Activated CD8-positive, alpha-beta memory T cell treated with anti-CD3 and anti-CD28 coated beads for 4 hours (primary cell): ENCODE measurements at places on chromosomes 16 and 17.

DNA sequence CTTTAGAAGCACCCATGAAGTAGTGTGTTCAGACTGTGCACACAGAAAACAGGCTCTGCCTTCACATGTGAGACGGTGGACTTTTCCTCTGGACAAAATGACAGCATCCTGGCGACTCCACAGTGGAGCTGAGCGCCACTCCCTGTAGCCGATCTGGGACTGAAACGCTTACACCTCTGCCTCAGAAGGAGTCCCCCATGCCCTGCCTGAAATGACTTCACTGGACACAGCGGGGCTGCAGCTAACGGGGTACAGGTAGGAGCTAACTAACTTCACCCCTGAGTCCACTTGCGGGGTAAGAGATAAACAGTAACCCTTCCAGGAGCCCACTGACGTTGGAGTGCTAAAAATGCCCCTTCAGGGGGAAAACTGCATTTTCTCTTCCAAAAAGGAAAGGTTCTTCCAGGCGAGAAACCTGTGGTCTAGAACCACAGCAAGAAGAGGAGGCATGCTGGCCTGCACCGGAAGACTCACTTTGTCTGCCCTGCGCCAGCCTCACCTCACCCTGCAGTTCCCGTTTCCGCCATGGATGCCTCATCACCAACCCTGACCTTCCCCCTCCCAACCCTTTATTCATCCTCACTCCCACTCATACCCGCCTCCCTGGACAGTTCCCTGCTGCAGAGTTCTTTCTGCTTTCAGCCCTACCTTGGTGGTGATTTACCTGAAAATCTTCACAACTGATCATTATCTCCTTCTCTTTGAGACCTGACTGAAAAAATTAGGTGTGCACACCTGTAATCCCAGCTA is 19.4 kb upstream of the ENDOV start:
- no peak for DNase-seq

- DNase-seq, result no peak
Observed at GRCh38 chr17:82775001-82775823, 23.3 kb downstream of the TBCD start.

DNA sequence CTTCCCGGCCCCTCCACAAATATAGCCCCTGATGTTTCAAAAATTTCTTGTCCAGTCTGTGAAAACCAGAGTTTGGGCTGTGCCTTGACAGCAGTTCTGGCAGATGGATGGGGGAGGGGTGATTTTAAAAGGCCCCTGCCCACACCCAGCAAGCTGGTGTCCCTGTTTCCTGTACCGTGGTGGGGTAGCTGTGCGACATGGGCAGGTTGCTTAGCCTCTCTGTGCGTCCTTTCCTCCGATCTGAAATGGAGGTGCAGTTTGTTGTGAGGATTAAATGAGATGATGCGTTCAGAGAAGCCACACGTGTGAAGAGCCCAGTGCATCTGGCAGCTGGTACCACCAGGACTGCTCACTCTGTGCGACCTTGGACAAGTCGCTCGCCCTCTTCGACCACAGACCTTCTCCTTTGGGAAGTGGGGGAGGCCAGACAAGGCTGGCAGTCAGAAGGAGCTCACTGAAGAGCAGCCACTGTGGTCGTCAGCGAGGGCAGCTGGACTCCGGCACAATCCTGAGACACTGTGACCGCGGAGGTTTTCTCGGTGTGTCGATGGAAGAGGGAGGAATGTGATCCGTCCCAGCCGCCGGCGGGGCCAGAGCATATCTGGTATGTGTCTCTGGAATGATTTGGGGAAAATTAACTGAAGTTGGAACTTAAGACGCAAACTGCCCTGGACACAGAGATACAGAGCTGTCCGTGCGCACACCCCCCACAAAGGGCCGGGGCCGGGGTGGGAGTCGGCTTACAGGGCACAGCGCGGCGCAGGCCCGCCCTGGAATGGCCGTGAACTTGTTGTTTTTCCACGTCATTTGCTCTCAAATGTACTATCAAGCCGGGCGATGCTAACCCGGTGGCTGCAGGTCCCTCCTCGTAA is 721 bp upstream of the WFIKKN2 start:
- no peak for DNase-seq

GRCh38 chr17:27407916-27408864 is 48.1 kb upstream of the KSR1 start:
- no peak for DNase-seq

- DNase-seq, result no peak
Observed at GRCh38 chr16:17129971-17130370, 340.8 kb downstream of the XYLT1 start.

DNA sequence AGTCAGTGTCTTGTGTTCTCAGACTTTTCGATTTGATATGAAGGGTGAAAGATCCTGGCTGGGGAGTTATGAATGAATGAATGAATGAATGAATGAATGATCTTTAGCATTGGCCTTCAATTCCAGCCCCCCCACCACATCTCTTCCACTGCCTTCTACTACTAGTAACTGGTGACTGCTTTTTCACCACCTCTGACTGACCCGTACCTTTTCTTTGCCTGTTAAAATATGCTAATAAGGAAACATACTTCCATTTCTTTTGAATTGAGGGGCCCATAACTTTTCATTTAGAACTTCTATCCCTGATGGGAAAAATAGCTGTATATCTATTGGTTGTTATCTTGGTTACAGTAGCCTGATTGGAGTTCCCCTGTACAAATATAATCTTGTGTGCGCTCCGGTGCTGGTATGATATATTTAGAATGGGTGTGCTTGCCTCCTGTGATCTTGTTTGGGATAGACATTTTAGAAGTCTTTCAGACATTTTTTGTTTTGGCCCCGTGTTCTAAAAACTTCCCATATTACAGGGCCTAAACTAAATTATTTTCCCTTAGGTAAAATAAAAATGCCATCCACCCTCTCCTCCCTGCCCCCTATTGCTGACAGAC is 3.4 kb downstream of the LYRM1 start:
- DNase-seq, result no peak

GRCh38 chr16:63200940-63201339 is 1164.7 kb upstream of the CDH8 start:
- DNase-seq, result no peak

GRCh38 chr16:89155851-89156739 is 15.5 kb upstream of the CDH15 start:
- no peak for DNase-seq

GRCh38 chr17:8707332-8708024 is 37.2 kb downstream of the CCDC42 start:
- DNase-seq, result no peak

GRCh38 chr16:2023092-2024031 is 3.3 kb upstream of the NHERF2 start:
- peak; percentile 84 for DNase-seq

DNA sequence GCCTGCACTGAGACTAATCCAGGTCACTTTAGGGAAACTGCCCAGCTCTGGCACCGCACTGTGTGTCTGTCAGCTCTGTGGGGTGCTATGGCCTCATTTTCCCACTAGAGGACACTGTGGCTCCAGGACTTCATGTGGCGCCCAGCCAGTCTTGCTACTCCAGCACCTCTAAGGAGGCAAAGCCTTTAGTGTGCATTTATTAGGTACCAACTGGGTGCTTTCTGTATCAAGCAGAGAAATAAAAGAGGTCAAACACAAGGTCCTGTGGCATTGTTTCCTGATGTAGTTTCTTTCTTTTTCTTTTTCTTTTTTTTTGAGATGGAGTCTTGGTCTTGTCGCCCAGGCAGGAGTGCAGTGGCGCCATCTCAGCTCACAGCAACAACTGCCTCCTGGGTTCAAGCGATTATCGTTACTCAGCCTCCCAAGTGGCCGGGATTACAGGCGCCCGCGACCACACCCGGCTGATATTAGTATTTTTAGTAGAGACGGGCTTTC is 12.5 kb upstream of the RHBDL3 start:
- DNase-seq, result peak; percentile 25

GRCh38 chr17:61152898-61153297 is 246.7 kb upstream of the TBX2 start:
- DNase-seq, result no peak

DNA sequence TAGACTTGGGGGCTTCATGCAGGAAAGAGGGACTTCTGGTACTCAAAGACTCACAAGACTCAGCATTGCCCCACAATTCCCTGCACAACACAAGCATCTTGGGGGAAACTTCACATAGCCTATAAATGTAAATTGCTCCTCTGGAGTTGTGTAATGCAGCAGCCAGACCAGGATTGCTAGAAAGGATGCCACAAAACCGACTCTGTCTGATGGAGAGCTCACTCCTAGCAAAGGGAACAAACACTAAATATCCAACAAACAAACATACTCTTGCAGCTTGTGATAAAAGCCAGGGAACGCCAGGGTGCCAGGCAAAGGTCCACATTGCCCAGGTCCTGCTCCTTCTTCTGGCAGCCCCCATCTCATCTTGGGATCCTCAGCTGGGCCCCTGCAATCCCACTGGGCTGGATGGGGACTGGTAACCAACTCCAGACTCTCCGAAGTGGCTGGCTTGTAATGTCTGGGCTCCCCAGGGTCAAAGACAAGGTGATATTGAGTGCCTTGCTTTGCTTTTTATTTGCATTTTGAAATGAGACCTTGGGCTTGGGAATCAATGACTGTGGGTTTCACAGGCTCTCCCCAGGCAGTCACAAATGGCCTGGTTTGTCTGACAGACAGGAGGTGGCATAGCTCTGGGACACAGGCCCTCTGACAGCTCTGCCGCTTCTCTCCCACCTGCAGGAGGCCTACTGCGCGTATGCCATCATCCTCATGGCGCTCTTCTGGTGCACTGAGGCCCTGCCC is 15.3 kb downstream of the SLC13A2 start:
- no peak for DNase-seq

- no peak for DNase-seq
Observed at GRCh38 chr17:27945953-27946352, 52.8 kb upstream of the LYRM9 start.

DNA sequence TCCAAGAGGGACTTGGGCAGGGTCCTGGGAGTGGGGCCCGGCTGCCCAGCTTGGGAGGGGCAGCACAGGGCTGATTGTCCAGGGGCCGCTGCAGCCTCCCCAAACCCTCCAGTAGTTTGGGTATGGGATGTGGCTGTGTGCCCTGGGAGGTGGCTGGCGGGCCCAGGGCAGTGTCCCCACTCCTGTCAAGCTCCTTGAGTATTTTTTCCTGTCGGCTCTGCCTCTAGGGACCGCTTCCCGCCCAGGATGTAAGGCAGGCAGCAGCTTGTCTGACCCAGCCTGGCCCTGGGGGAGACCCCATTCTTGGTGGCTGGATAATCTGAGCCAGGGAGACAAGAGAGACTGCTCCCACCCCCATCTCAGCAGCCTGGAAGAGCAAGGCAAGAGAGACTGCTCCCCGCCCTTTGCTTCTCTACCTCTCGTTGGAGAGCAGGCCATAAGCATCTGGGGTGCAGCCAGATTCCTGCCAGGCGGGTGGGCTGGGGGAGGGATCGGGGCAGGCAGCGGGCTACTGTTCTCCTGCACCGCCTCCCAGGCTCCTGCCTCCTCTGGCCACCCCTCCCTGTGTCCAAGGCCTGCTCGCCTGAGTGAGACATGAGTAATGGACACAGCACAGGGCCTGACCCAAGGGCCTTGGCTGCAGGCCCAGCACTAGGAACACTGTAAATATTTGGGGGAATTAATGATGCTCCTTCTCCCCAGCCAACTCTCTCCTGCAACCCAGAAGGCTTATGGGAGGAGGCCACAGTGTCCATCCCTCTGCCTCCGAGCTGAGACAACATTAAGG is 18.4 kb upstream of the ITGA3 start:
- DNase-seq, result no peak

DNA sequence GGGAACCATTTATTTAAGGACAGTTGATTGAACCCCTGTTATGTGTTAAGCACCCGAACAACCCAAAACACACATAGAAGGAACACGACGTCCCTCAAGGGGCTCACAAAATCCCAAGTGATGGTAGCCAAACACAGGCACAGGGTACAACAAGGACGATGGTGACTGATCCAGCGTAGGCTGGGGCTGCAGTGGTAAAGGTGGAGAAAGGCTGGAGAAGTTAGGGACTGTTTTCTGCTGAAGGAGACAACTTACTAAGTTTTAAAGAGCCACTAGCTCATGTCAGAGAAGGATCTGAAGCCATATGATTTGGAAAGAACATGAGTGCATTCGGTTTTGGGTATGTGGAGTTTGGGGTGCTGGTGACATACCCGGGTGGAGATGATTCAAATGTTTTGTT is 229.6 kb upstream of the TNRC6C start:
- no peak for DNase-seq

GRCh38 chr17:82933911-82934310 is 94.1 kb upstream of the ZNF750 start:
- DNase-seq, result no peak

DNA sequence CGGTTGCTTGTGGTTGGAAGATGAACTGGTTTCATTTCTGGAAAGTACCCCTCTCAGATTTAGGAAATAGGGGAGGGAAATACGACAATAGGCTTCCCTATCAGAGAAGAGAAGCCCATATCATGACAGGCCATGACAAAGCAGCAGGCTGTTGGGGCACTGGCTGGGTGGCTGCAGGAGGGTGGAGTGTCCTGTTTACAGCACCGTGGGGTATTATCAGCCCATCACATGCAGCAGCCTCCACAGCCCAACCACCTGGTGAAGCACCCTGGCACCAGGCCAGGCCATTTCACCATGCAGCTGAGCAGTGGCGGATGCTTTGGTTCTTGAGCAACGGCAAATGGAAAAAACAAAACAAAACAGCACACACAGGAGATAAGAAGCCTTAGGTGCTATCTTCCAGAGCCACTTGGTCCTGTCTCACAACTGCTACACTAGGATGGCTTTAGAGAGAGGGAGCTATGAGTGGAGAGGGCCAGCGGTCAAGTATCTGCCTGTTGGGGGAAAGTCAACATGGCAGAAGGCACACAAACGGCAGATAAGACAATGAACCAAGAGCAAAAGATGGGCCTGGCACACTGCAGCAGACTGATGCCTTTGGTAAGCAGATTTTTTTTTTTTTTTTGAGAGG is 24.2 kb downstream of the FAM117A start:
- DNase-seq, result peak; percentile 77

DNA sequence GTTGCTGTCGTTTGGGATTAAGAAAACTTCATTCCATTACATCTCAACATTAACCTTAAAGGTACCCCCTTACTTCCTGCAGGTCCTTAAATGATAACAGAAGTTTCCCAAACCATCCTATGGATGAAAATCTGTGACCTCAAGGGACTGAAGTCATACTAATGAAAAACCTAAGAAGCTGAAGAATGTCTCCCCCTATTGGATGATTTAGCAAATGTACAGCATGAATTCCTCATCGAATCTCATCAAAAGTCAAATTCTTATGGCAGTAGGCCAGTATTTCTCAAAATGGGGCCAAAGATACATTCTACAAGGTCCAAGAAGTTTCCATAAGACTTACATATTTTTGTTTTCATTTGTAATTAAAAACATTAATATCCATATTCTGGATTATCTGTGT is 13.5 kb downstream of the SCO1 start:
- no peak for DNase-seq

GRCh38 chr17:7538891-7539545 is 9.8 kb upstream of the TNFSF12 start:
- no peak for DNase-seq
